A549 (cell line): ENCODE measurements at places on chromosomes 1 and 21.

DNA sequence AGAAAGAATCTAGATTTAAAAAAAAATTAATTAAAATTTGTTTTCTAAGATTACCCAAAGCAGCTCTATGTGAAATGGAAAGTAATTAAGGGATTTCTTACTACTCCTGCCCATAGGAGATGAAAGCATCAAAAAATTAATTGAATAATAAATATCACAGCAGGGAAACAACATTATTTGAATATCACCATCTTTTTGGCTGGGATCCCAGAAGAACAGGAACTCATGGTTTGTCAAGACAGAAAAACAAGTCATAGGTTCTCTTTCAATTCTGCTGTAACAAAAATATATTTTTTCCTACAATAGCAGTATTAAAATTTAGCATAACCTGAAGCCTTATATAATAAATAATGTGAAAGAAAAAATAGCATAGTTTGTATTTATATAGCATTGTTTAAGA, 1713.4 kb downstream of the NCAM2 start:
- DNase-seq: no peak

GRCh38 chr21:28781602-28782276, 210.9 kb downstream of the LTN1 start:
- DNase-seq: no peak

DNA sequence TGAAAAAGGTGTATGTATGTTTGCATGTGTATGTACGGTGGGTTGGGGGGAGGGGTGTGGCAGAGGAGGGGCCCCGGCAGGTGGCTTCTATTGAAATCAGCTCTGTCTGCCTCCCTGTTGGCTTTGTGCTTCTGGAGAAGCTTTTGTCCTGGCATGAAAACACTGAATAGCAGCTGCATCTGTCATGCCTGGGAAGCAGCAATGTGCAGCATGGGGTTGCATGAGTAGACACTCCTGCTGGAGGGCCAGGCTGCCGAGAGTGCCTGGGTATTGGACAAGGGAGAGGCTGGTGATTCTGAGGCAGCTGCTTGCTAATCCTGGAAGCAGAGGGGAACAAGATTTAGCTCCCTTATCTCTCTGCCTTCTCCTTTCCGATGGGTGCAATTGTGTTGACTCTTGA, 20.5 kb downstream of the MAPKAPK2 start:
- DNase-seq: no peak

GRCh38 chr1:21517161-21517589, 8.0 kb downstream of the ALPL start:
- no peak for DNase-seq

DNA sequence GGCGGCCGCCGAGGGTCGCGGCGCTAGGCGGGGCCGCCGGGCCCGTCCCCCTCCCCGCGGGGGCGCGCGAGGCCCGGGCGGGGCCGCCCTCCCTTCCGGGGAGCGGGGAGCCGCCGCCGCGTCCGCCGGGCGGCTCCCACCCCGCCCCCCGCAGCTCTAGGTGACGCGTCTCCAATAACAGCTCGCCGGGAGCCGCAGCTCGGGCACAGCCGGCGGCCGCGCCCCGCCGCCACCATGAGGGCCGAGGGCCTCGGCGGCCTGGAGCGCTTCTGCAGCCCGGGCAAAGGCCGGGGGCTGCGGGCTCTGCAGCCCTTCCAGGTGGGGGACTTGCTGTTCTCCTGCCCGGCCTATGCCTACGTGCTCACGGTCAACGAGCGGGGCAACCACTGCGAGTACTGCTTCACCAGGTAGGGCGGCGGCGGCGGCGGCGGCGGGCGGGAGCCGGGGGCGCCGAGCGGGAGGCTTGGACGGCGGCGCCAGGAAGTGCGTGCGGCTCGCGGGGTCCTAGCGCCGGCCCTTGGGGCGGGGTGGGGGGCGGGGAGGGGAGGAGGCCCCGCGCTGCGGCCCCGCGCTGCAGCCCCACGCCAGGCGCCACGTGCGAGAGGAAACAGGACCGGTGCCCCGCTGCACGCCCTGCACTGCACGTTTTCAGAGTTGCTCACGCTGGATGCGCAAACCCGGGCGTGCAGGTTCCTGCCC, at the start of gene SMYD2:
SMYD2 (plus strand) TSS at position 139 of the 699 bp plus-strand sequence; CDS start at position 235, 96 bp downstream.
- DNase-seq: peak; percentile 66

DNA sequence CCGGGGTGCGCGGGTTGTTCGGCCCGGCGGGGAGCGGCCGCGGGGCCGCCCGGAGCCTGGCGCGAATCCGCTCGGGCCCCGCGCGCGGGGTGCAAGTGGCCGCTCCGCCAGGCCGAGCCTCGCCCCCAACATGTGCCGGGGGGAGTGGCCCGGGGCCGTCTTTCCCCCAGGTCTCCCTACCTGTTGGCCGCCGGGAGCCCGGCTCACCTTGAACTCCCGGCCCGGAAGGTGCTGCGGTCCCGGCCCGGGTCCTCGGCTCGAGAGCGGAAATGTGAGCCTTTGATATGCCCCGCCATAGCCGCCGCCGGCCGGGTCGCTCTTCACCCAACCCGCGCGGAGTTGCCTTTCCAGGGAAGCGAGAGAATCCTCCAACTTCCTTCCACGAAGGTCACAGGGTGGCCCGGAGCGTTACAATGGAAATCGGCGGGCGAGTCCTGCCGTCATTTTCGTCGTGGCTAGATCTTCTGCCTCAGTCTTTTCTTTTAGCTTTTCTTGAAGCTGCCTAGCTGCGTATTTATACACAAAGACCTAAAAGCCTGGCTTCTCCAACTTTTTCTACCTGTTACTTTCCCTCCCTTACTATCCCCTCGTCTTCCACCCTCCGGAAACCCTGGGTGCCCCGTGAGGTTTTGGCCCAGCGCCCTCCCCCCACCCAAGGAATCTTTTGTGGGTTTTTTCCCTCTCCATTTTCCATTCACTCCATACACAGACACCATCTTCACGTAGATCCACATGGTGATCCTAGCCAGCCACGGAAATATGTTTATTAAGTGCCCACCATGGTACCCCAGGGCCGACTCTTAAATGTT, 867 bp downstream of the PTGFRN start:
- peak; percentile 12 for DNase-seq

GRCh38 chr1:189859385-189859977, 618.2 kb downstream of the BRINP3 start:
- DNase-seq: peak; percentile 42

- DNase-seq: no peak
Measured at GRCh38 chr21:26751305-26751704, 93.9 kb downstream of the ADAMTS1 start.
